ENCODE measurements at places on chromosomes 2 and 18. TPM values are rescaled to one million over a fixed set of nuclear protein-coding genes. Genes with fewer than 3 reads are reported as not detected.

Gene VWA3B
- not detected for total RNA-seq

Gene ALPP
- total RNA-seq: not detected

Gene SERPINB4
- total RNA-seq: not detected

Gene PSTPIP2
- total RNA-seq: 12.6 TPM

Gene TRAPPC8
- total RNA-seq: 39.6 TPM

Gene PLCD4
- total RNA-seq: 0.54 TPM

Gene SERPINB5
- total RNA-seq: not detected

Gene PCARE
- total RNA-seq: not detected

Gene PDE6D
- 34.1 TPM for total RNA-seq

Gene GNAL
- 0.60 TPM for total RNA-seq

Gene MEP1B
- total RNA-seq: not detected

Gene RAB6C
- total RNA-seq: not detected

Gene ASAP2
- total RNA-seq: not detected

Gene NT5DC4
- total RNA-seq: not detected

Gene DDX1
- total RNA-seq: 59.1 TPM

Gene APLF
- 4.6 TPM for total RNA-seq

Gene TXNL4A
- total RNA-seq: 106 TPM

Gene IL37
- not detected for total RNA-seq

Gene VIL1
- total RNA-seq: not detected

Gene SLC9A2
- total RNA-seq: not detected

Gene APCDD1
- not detected for total RNA-seq

Gene GYPC
- total RNA-seq: 132 TPM

Gene HAUS1
- 49.4 TPM for total RNA-seq

Gene EPAS1
- total RNA-seq: 13.1 TPM

Gene SLC66A2
- 29.2 TPM for total RNA-seq

Gene SLC38A11
- total RNA-seq: not detected

Gene VWC2L
- total RNA-seq: not detected

Gene SPOPL
- total RNA-seq: 17.4 TPM

Gene GPAT2
- 14.0 TPM for total RNA-seq

Gene COLEC12
- 0.11 TPM for total RNA-seq

Gene CD207
- total RNA-seq: not detected

Gene C2orf92
- total RNA-seq: 6.9 TPM

Gene STAT1
- 544 TPM for total RNA-seq

Gene UPP2
- total RNA-seq: not detected
